Activated effector memory CD4-positive, alpha-beta T cell treated with anti-CD3 and anti-CD28 coated beads, Interleukin-2, amount 50 U/mL, for 16 hours (primary cell): ENCODE measurements at places on chromosomes 7 and 10.

- no peak for DNase-seq
Measured at GRCh38 chr10:127102176-127102575, 94.2 kb downstream of the INSYN2A start.

DNA sequence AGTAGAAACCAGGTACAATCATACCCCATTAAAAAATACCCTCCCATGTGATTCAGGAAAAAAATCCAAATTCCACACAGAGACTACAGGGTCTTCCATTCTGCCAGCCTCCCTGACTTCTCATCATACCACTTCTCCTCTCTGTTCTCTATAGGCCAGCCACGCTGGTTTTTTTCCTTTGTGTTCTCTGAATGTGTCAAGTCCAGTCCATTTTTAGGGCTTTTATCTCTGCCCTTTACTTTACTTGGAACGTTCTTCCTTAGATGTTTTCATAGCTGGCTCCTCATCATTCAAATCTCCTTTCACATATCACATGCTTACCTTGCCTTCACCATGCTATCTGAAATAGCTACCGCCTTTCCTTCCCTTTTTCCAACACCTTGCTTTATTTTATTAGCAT, 597.6 kb downstream of the PHTF2 start:
- no peak for DNase-seq

GRCh38 chr10:71683301-71683700, 36.3 kb downstream of the C10orf105 start:
- no peak for DNase-seq

DNA sequence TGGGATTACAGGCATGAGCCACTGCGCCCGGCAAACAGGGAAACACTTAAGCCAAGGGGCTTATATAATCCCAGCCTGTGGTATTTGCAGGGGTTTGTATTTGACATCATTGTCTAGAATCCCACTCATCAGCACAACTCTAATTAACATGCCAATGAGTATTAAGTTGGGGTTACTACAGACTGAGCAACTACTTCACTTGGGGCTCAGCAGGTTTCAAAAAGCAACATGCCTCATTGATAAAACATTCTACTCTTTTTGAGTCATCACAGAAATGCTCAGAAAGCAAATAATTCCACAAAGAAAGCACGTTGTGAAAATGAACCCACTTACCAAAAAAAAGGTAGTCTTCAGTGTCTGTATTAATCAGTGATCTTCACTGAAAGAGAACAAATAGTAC, 236.9 kb upstream of the CELF2 start:
- no peak for DNase-seq

GRCh38 chr7:192701-193480, 520 bp downstream of the FAM20C start:
- no peak for DNase-seq
